ENCODE measurements at places on chromosomes 3 and 15. TPM values are rescaled to one million over a fixed set of nuclear protein-coding genes. Genes with fewer than 3 reads are reported as not detected.

SECISBP2L gene
- 13.0 TPM for polyA plus RNA-seq

DNA sequence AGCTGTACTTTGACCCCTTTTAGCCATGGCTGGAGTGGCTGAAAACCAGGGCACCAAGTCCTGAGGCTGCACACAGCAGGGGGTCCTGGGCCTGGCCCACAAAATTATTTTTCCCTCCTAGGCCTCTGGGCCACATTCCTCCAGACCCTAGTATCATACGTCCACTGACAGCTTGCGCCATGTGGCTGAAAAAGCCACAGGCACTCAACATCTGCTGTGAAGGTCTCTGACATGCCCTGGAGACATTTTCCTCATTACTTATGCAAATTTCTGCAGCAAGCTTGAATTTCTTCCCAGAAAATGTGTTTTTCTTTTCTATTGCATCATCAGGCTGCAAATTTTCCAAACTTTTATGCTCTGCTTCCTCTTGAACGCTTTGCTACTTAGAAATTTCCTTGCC, 239.0 kb downstream of the SQOR start:
- no peak for DNase-seq

GRCh38 chr3:17686613-17687012, 55.8 kb downstream of the TBC1D5 start:
- no peak for DNase-seq

DNA sequence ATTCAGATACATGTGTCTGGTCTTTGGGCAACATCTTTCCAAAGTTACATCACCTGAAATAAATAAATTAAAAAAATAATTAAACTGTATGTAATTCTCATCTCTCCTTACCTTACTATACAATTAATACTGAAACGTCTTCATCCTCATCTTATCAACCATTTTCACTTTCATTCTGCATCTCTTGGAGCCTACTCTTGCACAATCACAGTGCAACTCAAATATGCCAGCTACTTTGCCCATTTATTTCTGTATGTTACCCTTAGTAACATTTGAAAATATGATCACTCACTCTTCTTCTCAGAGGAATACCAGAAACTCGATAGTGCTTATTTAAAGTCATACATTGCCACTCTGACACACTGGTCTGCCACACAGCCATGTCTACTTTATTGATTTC, 1357.1 kb upstream of the CADM2 start:
- DNase-seq = no peak

CTDSPL gene
- polyA plus RNA-seq = not detected

DNA sequence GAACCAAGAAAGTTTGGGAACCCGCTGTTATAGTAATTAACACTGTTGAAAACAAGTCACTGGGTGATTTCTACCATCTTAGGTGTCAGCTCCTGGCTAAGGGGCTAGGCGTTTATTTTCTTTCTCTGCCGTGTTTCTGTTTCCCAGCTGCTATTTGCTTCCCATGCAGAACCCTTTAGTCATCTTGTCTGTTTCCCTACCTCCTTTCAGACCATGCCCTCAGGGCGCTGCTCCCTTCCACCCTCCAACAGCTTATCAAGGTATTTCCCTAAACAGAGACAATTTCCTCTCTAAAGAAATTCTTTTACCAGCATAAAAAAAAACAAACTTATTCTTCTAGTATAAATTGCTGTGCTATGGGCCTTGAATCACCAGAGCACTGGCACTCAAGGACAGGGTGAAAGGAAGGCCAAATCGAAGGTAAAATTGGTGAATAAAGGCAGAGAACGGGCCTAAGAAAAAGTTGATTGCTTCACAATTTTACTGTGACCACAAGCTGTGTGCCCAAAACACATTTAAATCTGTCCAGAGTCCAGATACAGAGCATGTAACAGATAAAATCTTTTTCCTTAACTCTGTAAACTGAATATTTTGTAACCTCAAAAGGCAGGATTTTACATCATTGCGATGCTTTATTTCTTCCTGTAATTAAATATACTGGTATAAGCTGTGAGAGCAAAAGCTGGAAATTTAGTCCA, 319.2 kb downstream of the ZNF621 start:
- DNase-seq = no peak

SEMA5B gene
- not detected for polyA plus RNA-seq

PLCH1 gene
- not detected for polyA plus RNA-seq

All from B cell (primary cell).